Left lung (tissue), 14 donors: ENCODE measurements at places on chromosomes 6 and 20. TPM values are rescaled to one million over a fixed set of nuclear protein-coding genes. Genes with fewer than 3 reads are reported as not detected.

PRDM1 gene
- polyA plus RNA-seq: 9.6 TPM

DNA sequence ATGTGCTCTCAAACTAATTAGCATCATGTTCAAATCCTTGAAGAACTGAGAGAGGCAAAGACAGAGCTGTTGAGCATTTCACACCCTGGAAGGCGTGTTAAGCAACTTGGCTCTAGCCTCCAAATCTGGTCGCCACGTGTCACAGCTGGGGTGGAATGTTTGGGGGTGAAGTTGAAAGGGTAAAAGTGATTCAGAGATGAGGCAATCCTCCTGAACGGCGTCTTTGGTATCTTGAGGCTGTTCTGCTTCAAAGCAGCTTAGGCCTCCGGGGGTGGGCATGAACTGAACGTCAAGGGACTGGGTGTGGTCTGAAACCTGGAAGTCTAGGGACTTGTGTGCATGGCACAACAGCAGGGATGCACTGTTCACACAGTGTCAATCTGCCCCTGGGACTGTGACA, 62.3 kb downstream of the TRAM2 start:
- DNase-seq: no peak

PDYN gene
- polyA plus RNA-seq: not detected

MLIP gene
- 0.17 TPM for polyA plus RNA-seq

- DNase-seq: no peak
These were observed 41.4 kb downstream of the HLA-F start for GRCh38 chr6:29764422-29765196.

GRCh38 chr6:160975162-160975561, 16.4 kb upstream of the MAP3K4 start:
- no peak for DNase-seq
